ENCODE measurements at places on chromosomes 2 and 18.

DNA sequence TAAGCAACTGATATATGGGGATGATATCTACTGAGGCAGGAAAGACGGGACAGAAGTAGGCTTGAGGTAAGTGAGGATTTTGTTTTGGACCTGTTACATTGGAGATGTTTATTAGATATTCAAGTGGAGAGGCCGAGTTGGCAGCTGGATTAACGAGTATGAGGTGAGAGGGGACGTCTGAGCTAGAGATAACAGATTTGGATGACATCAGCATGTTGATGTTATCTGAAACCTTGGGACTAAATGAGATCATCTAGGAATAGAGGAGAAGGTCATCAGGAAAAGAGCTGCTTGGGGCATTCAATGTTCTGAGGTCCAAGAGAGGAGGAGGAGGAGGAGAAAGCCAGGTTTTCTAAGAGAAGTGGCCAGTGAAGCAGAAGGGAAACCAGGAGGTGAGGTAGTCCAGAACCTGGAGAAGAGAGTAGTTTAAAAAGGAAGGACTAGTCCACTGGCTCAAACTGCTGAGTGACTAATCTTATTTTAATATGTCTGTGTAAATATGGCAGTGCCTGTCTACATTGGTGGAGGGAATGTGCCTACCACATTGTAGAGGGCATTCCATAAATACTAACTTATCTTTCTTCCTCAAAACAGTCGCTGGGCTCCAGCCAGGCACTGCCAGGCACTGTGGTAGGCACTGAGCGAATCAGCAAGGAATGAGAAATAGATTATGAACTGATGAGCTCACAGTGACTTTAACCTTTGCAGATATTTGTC lies 488.3 kb downstream of the DLGAP1 start:
- no peak for DNase-seq

DNA sequence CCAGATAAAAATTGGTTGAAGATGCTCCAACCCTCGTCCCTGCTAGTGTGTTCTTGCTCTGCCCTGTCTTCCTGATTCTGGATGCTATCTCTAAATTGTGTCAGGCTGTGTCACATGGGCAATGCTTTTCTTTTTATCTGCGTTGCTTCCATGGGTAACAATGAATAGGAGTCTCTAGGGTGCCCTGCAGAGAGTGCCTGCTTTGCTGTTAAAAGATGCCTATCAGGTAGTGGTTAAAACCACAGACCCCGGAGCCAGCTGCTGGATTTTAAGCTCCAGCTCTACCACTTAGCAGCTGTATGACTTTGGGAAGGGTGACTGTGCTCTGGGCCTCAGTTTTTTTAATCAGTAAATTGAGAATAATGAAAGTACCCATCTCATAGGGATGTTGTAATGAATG lies 340.3 kb downstream of the PLCL1 start:
- no peak for DNase-seq

DNA sequence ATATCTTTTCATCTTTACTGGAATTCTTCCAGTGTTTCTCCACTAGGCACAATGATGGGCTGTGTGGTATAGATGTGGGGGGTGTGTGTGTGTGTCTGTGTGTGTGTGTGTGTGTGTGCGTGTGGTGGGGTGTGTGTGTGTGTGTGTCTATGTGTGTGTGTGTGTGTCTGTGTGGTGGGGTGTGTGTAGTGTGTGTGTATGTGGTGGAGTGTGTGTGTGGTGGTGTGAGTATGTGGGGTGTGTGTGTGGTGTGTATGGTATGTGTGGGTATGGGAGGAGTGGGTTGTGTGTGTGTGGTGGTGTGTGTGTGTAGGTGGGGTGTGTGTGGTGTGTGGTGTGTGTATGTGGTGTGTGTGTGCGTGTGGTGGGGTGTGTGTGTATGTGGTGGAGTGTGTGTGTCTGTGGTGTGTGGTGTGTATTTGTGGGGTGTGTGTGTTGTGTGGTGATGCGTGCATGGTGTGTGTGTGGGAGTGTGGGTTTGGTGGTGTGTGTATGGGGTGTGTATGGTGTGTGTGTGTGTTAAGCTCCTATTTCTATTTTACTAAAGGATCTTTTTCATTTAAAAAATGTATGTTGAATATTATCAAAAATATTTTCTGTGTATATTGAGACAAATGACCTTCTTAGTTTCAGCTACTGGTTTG lies 84.2 kb downstream of the IRS1 start:
- no peak for DNase-seq

- DNase-seq: no peak
These were observed 149.7 kb downstream of the DCC start for GRCh38 chr18:52489396-52490306.

DNA sequence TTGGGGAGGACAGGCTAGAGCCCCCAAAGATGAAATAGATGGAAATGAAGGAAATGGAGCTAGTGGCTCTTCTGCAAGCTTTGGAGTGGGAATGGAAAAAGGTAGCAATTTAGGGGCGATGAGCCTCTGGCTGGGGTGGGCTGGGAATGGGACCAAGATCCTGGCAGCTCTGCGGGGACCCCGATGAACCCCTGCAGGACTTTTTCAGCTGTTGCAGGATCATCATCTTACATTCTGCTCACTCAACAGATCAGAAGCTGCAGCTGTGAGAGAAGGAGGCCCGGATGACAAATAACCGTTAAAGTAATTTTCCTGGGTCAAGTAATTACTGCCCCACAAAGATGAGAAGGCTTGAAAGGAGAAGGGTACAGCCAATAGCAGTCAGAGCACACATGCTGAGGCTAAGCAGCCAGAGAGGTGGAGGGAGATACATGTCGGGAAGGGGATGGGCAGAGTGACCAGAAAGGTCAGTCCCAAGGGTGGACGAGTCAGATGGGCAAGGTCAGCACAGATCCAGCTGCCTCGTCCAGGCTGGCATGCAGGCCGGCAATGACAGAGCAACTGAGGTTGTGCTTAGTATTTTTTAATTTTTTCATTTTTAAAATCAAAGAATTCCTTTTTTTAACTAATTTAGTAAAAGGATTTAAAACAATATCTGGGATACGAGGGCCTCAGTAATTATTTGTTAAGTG lies 245.0 kb upstream of the RAB6C start:
- no peak for DNase-seq

GRCh38 chr2:30209227-30209626 lies 22.1 kb upstream of the LBH start:
- no peak for DNase-seq

DNA sequence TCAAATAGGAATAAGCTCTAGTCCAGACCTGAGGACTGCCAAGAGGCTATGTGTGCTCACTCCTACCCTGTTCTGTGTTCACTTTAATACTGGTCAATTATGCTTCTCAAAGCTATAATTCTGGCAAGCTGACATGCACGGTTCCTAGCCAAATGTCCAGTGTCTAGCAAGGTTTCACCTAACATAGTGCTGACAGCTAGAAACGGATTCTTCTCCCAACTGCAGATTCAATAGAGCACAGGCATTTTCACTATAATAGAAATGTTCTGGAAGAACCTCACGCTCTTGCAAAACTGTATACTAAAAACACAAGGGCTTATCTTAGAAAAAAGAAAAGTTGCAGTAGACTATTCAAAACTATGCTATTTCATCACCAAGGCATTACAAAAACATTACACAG lies 45.1 kb downstream of the HDAC4 start:
- no peak for DNase-seq

DNA sequence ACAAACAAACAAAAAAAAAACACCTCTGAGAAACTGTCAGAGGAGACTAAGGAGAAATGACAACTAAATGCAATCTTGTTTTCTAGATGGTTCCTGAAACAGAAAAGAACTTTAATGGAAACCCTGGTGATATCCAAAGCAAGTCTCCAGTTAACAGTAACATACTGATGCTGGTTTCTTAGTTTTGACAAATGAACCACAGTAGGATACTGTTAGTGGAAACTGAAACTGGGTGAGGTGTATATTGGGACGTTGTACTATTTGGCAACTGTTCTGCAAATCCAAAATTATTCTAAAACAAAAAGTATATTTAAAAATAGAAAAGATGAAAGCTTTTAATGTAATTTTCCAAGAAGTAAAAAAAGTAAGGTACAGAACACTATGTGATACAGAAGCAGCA lies 11.4 kb downstream of the SESTD1 start:
- DNase-seq: no peak

DNA sequence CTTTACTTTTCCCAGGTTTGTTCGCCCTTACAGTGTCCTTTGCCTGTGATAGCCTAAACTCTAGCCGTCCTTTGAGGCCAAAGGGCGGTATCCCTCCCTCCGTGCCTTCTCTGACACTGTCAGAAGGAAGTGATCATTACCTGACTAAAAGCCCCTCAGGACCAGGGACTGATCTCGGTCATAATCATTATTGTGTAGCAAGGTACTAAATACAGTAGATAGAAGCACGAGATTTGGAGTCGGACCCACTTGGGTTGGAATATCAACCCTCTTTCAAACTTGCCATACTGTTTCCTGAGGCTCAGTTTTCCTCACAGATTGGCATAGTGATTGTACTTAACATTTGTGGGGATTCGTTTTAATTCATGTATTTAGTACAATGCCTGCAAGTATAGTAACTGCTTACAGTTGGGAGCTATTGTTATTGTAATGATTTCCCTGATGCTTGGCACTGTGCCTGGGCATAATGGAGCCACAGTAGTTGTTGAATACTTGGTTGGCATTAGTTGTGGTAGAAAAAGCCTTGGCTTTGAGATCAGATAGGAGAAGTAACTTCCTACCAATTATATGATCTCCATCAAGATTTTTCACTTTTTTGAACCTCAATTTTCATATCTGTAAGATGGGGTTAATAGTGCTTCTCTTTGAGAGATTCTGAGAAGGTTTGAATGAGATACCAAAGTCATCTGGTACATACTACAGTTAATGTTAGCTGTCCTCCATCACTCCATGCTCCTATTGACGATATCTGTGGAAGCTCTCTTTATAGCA lies 836 bp downstream of the STK11IP start:
- no peak for DNase-seq

- no peak for DNase-seq
These were observed 58.8 kb downstream of the GPC1 start for GRCh38 chr2:240494194-240494793.

DNA sequence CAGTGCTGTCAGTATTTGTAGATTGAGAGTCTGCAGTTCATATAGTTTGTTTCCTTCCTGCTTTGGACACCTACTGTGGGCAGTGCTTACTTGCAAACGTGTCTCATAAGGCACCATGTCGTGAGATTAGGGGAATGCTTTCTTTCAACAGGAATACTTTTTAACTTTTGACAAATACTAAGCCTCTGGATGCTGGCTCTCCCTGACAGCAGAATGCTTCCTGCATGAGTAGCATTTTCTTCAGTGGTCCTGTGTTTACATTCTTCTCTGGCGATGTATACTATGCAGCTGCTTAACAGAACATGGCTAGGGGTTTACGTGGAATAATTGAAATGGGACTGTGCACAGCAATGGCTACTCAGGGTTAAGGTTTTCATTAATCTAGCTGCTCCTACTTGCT lies 807.5 kb downstream of the MBD2 start:
- no peak for DNase-seq

GRCh38 chr2:164203131-164203530 lies 418.2 kb downstream of the GRB14 start:
- no peak for DNase-seq

GRCh38 chr2:50645346-50645745 lies 386.6 kb downstream of the NRXN1 start:
- no peak for DNase-seq

GRCh38 chr18:62354151-62354550 lies 29.0 kb downstream of the TNFRSF11A start:
- no peak for DNase-seq

DNA sequence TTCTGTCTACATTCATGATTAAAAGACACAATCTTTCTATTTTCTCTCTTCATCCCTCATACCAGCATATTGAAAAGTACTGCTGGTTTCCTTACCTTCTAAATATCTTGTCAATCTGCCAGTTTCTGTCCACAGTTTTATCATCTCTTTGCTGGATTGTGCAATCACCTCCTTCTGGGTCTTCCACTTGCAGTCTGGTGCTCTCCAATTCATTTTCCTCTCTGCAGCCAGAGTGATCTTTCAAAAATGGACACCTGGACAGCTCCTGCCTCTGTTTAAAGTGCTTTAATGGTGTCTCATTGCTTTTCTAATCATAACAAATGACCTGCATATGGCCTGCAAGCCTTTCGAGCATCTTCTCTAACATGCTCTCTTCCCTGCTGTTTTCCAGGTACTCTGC lies 94.0 kb downstream of the C1QL2 start:
- no peak for DNase-seq

DNA sequence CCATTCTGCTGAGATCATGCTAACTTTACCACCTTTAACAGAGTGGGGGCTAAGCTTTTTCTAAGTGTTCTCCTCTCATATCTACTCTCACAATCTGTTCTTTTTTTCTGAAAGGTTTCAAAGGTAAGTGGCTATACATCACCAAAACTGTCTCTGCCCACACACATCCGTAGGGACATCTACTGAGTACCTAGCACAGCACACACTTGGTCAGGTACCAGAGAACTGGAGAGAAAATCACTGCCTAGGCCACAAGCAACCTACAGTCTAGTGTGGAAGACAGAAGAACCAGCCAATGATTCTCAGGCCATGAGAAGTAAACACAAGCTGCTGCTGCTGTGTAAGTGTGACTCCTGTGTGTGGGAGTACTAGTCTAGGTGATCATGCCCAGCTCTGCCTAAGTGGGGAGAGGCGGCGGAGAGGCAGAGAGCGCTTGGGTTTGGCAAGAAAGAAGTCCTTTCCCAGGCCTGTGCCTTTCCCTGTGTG lies 176.1 kb upstream of the ZFP36L2 start:
- no peak for DNase-seq

GRCh38 chr2:64635976-64636911 lies 17.5 kb downstream of the SERTAD2 start:
- no peak for DNase-seq

DNA sequence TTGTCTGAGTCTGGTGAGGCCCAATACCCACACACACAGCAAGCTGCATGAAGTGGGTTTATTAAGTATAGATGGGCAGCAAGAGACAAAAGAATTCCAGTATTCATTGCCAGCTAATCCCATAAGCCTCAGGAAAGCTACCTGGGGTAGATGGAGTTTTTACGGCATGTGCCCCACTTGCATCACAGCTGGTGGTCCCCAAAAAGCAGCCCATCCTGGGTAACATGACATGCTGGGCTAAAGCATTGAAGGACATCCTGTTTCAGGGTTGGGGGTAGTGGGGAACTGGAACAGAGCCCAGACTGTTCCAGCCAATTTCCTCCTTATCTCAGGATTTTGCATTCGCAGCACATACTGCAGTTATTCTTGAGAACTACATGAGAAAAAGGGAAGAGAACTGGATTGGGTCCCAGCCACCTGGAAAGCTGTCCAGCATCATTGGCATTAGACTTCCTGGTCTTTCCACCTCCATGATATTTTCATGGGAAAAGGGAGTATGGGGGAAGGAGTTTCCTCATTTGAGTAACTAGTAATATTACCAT lies 240.1 kb upstream of the MMADHC start:
- no peak for DNase-seq

DNA sequence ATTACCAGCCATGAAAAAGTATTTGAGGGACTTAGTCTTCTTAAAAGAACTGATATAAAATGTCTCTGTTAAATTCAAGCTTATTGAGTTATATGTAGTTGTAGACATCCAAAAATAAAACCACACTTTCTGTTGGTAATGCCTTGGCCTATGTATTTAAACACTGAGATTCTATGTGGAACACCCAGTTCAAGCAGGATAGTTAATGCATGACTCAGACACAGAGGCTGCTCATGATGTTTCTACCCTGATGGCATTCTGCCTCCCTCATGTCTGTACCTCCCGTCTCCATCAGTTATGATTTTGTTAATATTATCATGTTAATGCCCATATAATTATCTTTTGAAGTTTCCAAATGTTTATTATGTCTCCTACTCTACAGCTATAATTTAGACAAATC lies 164.5 kb downstream of the XIRP2 start:
- no peak for DNase-seq

GRCh38 chr2:33804155-33804554 lies 205.1 kb upstream of the FAM98A start:
- no peak for DNase-seq

Measured in activated naive CD4-positive, alpha-beta T cell treated with anti-CD3 and anti-CD28 coated beads for 36 hours (primary cell).